Thyroid gland (tissue), 4 donors: ENCODE measurements at places on chromosomes 5 and 9. TPM values are rescaled to one million over a fixed set of nuclear protein-coding genes. Genes with fewer than 3 reads are reported as not detected.

DNA sequence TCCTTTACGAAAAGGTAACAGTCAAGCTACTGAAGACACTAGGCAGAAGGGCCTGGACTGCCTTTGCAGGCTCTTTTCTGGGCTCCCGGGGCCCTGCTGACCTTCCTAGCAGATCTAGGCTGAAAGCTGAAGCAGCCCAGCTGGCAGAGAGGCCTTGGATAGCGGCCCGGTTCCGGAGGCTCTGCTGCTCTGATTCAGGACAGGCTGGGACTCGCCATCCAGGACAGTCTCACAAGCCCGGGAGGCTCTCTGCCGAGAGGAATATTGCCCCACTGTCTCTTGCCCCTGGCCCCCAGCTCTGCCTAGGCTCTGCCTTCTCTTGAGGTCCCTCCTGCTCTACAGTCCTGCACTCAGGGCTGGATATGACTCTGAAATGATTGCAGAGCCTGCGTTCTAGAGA lies 67.8 kb downstream of the PSD2 start:
- peak; percentile 60 for DNase-seq

DNA sequence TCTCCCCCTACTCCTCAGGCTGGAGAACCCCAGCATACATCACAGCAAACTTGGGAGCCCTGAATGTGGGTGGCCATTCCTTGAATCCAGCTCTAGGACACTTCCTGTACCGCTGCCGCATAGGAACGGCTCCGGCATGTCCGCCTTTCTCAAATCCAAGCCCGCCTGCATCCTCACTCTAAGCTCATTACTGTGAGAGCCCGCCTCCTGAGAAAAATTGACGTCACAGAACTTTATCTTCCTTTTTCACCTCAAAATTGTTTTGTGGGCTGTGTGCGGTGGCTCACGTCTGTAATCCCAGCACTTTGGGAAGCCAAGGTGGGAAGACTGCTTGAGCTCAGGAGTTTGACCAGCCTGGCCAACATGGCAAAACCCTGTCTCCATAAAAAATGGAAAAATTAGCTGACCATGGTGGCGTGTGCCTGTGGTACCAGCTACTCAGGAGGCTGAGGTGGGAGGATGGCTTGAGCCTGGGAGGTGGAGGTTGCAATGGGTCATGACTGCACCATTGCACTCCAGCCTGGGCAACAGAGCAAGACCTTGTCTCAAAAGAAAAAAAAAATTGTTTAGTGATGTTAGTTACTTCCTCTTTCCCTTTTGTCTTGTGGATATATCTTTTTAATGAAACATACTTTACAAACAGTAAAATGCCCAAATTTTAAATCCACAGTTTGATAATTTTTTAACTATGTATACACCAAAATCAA lies 22.8 kb downstream of the RNF44 start:
- DNase-seq, result no peak

- DNase-seq, result no peak
Observed at GRCh38 chr9:125646217-125646616, 60.8 kb downstream of the MAPKAP1 start.

GRCh38 chr5:158100373-158100888 lies 241.5 kb upstream of the CLINT1 start:
- no peak for DNase-seq

GRCh38 chr9:95740217-95741004 lies 135.1 kb upstream of the ERCC6L2 start:
- no peak for DNase-seq

DNA sequence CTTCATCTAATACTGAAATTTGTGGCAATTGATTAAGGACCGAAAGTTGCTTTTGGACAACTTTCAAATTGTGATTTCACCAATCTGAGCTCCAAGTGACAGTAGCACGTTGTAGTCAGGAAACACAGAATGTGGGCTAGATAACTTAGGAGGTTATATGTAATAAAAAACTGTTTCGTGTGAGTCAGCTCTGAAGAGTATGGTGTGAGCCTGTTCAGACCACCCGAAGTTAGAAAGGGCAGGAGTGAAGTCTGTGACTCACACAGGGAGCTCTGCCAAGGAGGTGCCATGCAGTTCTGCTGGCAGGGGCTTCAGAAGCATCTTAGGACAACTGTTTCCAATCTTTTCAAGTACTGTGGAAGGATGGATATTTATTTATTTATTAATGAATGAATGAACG lies 16.4 kb upstream of the ZBTB34 start:
- no peak for DNase-seq

DNA sequence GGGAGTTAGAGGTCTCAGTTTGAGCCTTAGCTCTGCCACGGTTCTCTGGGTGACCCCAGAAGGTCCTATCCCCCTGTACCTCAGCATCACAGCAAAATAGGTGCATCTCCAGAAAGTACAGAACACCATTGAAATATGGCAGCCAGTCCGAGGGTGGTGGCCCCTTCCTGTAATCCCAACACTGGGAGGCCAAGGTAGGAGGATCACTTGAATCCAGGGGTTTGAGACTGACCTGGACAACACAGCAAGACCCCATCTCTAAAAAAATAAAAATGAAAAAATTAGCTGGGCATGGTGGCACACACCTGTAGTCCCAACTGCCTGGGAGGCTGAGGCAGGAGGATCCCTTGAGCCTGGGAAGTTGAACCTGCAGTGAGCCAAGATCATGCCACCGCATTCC lies 7.0 kb upstream of the CRB2 start:
- DNase-seq, result no peak

DNA sequence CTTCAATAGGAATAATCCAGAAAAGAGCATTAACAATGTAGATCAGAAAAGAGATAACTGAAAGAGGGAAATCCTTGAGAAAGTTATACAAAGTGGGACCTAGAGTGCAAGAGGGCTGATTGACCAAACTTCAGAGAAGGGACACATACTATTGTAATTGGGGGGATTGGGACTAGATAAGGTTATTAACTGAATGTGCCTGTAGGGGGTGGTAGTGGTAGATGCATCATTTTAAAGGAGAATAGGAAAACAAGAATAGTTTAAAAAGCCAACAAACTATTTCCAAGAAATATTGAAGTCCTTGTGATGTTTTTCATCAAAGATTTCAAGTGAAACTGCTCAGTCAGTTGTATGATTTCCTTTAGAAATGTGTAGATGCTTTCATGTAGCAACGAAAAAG lies 468.5 kb downstream of the TAF11L14 start:
- DNase-seq, result no peak

GRCh38 chr5:62431735-62432620 lies 19.4 kb downstream of the IPO11 start:
- DNase-seq, result no peak

GRCh38 chr5:104172976-104173375 lies 610.4 kb upstream of the NUDT12 start:
- no peak for DNase-seq

DNA sequence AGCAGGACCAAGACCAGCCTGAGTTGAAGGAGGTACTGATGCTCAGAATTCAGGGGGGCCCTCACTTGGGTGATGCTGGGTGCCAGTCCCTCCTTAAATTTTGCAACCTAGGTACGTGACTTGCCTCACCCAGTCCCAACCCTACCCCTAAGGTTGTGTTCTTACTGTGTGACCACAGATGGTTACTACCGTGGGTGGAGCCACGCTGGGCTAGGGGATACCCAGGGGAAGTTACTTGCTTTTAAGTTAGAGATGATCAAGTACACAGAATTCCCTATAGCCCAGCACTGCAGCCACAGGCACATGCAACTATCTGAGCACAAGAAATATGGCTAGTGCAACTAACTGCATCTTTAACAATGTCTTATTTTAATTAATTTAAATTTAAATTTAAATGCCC lies 32.9 kb downstream of the NXNL2 start:
- no peak for DNase-seq

GRCh38 chr5:43683884-43684471 lies 81.0 kb downstream of the NNT start:
- DNase-seq, result no peak

GRCh38 chr5:116739571-116739970 lies 164.9 kb upstream of the SEMA6A start:
- DNase-seq, result no peak

DNA sequence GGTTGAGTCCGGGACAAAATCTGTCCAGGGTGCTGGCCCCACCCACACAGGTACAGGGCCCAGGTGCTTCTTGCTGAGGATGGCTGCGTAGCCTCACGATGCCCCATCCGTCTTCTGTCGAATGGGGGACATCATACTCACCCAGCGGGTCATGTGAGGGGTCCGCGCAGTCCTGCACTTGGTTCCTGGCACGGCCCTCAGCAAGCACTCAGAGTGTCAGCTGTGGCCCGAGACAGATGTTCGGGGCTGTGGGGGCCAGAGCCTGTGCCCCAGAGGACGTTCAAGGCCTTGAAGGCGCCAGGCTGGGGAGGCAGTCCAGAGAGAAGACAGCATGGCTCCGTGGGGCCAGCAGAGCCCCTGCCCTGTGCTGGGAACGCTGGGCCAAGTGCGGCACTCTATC lies 27.8 kb downstream of the NR5A1 start:
- DNase-seq, result no peak

DNA sequence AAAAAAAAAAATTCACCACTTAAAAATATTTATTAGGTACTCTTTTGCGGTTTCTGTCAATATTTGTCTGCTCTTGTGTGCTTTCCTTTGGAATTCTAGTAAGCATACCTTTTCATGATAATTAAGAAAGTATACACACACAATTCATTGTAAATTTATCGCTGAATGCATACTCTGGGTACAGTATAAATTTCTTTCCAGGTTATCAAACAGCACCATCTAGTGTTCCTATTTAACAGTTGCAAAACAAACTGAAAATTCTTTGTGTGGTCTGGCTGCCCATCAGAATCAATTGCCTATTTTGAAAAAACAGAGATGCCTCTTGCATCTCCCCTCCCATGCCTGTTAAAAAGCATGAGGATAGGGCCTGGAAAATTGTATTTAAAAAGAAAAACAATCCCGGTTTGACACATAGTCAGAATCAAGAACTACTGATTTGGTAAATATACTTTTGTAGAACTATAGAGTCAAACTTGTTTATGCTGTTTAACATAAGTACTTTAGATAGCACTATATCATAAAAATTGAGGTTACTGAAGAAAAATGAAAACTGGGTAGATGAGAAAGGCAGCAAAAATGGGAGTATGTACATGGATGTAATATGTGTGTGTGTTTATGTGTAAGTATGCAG lies 16.2 kb downstream of the PGGT1B start:
- no peak for DNase-seq

- peak; percentile 5 for DNase-seq
Observed at GRCh38 chr9:27645161-27645840, 72.0 kb upstream of the C9orf72 start.

- DNase-seq, result no peak
Observed at GRCh38 chr5:145764325-145764724, 70.8 kb downstream of the PRELID2 start.

DNA sequence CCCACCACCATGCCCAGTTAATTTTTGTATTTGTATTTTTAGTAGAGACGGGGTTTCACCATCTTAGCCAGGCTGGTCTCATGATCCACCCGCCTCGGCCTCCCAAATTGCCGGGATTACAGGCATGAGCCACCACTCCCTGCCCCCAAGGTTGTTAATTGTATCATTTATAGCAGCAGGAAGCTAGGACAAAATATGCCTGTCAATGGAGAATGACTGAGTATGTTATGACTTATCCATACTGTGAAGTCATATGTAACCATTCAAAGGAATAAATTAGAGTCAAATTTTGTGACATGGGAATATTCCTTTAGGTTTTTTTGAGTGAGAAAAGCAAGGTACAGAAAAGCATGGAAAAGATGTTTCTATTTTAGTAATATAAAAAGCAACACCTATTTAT lies 3.9 kb upstream of the DAB2 start:
- no peak for DNase-seq

DNA sequence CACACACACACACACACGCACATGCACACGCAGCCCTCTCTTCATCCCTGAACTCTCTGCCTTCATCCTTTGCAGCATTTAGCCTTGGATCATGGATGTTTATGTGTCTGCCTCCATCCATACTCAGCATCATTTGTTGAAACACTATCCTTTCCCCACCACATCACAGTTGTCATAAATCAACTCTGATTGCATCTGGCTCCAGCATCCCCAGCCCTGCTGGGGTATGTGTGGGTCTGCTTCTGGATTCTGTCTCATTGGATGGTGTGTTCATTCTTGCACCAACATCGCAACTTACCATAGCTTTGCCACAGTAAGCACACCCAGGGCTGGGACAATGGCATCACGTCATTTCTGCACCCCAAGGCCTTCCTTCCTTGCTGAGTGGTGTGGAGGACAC lies 175.4 kb downstream of the RGS3 start:
- DNase-seq, result no peak

DNA sequence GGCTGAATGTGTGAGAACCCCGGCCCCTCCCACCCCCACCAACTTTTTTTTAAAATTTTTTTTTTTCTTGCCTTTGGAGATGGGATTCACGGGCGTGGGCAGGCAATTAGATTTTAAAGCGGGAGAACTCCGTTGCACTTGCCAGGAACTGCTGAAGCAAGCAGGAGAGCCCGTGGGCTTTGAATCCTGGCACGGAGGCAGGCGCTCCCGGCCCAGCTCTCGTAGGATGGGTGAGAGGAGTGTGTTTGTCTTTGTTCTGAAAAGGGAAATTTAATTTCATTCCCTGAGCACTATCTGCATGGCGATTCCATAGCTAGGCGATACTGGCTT lies 54.3 kb upstream of the BOD1 start:
- DNase-seq, result peak; percentile 88

GRCh38 chr5:142315096-142315900 lies 9.5 kb downstream of the SPRY4 start:
- no peak for DNase-seq

Gene SLC4A9
- 0.29 TPM for total RNA-seq

Gene TEK
- total RNA-seq, result 11.9 TPM

Gene ACTBL2
- total RNA-seq, result not detected

Gene IFNB1
- total RNA-seq, result not detected

Gene PTPA
- total RNA-seq, result 45.0 TPM

Gene RACK1
- total RNA-seq, result 3,332 TPM

Gene PRUNE2
- 4.6 TPM for total RNA-seq

Gene HEMGN
- total RNA-seq, result 0.27 TPM

Gene NFIL3
- 38.6 TPM for total RNA-seq

Gene MEF2C
- 76.1 TPM for total RNA-seq

Gene LECT2
- not detected for total RNA-seq

Gene CNTFR
- 8.6 TPM for total RNA-seq

Gene EMB
- total RNA-seq, result 54.8 TPM

Gene PCDHGB3
- total RNA-seq, result 6.0 TPM

Gene SCGB3A2
- not detected for total RNA-seq
